Stromal cell of bone marrow (primary cell): ENCODE measurements at places on chromosomes 6 and 20.

DNA sequence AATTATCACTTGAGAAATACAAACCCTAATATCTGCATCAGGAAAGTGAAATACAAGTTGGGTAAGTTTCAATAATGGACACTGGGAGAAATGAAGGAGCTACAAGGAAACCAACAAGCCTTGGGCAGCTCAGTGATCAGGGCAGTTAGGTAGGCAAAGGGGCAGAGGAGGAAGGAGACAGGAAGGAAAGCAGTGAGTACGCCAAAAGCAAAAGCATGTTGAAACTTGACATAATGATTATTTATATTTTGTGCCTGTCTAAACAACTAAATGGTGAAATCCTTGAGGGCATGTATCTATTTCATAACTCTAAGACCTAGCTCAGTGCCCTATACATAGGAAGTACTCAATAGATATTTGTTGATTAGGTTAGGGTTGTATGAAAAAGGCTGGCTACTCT is 23.3 kb downstream of the PXT1 start:
- no peak for DNase-seq

DNA sequence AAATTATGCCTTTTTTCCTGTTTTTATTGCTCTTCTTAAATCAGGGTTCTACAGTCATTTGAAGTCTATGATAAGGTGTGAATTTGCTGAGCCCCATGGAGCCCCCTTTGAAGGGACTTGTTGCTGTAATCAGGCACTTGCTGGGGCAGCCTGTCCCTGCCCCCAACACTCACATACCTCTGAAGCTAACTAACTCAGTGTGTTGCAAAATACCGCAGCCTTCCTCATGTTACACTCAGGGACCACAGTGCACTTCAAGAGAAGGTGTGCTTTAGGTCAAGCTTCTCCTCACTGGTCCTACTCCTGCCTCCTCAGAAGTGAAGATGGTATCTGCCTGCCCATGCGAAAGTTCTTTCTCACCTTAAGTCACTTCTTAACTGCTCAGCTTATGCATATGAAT is 66.1 kb upstream of the GLP1R start:
- DNase-seq, result no peak

DNA sequence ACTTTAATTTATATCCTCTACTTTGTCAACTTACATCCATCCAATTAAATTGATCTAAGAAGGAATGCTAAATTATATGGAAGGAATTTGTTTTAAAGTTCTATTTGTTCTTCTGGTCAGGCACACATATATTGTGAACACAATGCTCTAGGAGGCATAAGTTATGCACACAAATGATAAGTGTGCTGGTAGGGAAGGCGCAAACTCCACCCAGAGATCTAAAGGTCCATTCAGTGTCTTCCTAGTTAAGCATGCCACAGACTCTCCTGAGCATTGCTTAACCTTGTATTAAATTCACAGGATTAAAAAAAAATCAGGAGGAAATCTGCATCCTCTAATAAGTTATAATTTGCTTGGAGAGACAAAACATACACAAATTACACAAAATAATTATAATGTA is 127.3 kb downstream of the RALGAPA2 start:
- DNase-seq, result no peak

DNA sequence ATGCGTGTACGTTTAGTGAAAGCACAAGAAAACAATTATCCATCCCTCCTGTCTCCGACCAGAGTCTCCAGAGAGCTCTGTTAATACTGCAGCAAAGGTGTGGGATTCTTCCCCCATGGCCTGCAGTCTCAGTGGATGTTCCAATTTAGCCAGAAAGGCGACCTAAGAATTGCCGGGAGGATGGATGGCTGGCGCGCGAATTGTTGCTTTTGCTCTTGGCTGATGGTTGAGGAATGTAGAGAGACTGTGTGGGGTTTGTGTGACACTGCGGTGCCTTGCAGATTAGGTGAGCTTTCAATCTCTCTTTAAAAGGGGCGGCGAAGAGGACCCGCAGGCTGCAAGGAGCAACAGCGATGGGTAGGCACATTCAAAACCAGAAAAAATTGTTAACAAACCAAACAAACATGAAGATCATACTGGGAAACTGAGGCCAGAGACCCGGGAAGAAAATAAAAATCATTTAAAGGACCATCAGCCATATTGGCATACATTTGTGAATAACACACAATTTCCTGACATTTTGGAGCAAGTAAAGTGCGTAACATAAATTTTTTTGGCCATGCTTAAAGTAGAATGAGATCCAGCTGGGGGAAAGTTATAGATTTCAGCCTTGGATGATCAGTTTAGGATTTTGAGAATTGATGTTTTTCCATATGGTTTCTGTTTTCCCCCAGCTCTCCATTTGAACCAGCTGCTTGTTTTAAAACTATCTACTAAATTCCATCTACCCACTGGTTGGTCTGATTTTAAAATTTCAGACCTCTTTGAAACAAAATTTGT is 46.3 kb downstream of the GNAS start:
- no peak for DNase-seq

DNA sequence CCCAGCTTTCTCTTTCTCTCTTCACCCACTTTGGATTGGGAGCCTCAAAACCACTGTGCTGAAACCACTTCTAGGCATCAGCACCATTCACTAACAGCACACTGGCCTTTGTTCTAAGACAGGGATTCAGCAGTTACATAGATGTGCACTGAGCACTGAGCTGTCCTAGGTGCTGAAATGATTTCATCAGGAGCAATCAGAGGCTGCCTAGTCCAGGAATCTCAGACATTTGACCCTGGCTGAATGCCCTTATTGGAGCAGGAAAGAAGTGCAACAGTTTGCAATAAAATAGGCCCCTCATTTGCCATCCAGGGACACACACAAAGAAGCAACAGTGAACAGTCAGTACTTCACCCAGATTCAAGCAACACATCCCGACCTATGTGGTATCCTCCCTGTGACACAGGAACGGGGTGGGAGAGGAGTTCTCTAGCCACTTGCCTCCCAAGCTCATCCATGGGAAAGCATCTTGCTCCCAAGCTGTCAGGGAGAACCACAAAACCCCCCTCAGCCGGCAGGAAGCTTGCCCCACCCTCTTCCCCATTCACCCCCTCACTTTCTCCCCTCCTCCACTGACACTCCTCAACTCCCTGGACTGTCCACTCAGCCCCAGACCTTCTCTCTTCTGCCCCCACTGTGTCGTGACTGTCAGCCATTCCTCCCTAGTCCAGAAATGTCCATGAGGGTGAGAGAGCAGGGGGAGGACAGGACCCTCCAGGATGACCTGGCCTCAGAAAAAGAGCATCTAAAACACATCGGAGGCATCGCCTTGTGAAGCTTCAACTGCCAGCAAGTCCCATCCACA is 304.4 kb downstream of the PREX1 start:
- peak; percentile 38 for DNase-seq

DNA sequence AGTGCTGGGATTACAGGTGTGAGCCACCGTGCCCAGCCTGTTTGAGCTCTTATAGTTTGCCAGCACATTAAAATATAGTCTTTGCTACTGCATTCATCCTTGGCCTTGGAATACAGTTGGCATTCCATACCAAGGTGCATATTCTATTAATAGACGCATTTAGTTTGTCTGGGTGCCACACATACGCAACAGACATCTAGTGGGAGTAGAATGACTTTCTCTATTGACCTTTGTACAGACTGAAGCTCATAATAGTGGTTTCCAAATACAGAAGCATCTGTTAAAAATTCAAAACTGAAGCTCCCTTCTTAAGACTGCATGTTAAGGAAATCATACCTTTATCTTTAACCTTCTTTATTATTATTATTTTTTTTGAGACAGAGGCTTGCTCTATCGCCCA is 46.7 kb upstream of the FNDC1 start:
- no peak for DNase-seq

DNA sequence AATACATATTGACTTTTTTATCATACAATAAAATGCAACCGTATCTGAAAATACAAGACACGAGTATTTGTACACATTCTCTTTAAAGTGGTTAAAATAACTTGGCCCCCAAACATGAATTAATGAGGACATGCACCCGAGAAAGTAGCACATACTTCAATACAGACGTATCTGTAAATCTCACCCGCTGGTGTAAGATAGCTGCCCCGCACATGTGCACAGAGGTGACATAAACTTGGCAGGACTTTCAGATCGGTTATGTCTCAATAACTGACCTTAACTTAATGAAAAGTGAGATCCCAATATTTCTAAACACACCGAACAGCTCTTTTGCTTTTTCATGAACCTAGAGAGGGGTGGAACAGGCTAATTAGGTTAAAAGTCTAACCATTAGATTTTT is 91.5 kb upstream of the RPS6KA2 start:
- no peak for DNase-seq

GRCh38 chr6:33375143-33375671 is 16.4 kb upstream of the KIFC1 start:
- DNase-seq, result peak; percentile 91

GRCh38 chr6:25579902-25580495 is 72.0 kb upstream of the SCGN start:
- no peak for DNase-seq

GRCh38 chr20:59413326-59413865 is 113.0 kb downstream of the EDN3 start:
- DNase-seq, result no peak

DNA sequence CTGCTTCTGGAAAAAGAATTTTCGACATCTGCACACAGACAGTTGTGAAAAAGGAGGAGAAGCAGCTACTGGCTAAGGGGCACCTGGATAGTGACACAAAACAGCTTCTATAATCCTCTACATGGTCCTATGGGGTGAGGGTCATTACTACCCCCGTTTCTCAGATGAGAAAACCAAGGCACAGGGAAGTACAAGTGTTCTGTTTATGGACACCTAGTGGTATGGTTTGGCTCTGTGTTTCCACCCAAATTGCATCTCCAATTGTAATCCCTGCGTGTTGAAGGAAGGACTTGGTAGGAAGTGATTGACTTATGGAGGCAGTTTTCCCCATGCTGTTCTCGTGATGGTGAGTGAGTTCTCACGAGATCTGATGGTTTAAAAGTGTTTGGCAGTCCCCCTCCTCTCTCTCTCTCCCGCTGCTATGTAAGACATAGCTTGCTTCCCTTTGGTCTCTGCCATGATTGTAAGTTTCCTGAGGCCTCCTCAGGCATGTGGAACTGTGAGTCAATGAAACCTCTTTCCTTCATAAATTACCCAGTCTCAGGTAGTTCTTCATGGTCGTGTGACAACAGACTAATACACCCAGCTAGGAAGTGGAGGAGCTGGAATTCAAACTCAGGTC is 2.5 kb upstream of the KCNK15 start:
- DNase-seq, result no peak

GRCh38 chr6:134732763-134733162 is 217.1 kb downstream of the ALDH8A1 start:
- DNase-seq, result no peak

DNA sequence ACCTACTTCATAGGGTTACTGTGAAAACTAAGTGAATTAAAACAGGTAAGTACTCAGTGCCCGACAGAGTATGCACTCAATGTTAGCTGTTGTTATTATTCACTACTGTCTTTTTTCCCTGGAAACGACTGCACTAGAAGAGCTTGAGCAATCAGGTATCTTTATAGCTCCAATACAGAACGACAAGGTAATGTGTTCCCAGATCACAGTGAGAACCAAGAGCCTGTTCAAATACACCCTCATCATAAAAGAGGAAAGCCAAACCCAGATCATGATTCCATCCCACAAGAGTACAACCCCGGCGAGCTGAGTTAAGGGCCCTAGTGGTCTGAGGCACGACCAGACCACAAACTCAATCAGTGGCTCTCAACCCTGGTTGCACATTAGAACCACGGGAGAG is 9.8 kb downstream of the MRPS18A start:
- DNase-seq, result no peak

- DNase-seq, result no peak
These were observed 14.9 kb upstream of the TTPAL start for GRCh38 chr20:44460795-44461141.
